ENCODE measurements at places on chromosomes 1 and 21. TPM values are rescaled to one million over a fixed set of nuclear protein-coding genes. Genes with fewer than 3 reads are reported as not detected.

C1QA gene
- 935 TPM for total RNA-seq

RNU1-4 gene
- 6,803 TPM for total RNA-seq

PRRX1 gene
- 30.1 TPM for total RNA-seq

MYCL gene
- total RNA-seq, result 3.9 TPM

NLRP3 gene
- total RNA-seq, result 3.5 TPM

SLAMF9 gene
- total RNA-seq, result not detected

AADACL4 gene
- total RNA-seq, result not detected

SDHC gene
- 167 TPM for total RNA-seq

MMEL1 gene
- total RNA-seq, result 7.6 TPM

MNDA gene
- total RNA-seq, result 84.3 TPM

ATP1A4 gene
- 1.1 TPM for total RNA-seq

DCST1 gene
- total RNA-seq, result not detected

DNA sequence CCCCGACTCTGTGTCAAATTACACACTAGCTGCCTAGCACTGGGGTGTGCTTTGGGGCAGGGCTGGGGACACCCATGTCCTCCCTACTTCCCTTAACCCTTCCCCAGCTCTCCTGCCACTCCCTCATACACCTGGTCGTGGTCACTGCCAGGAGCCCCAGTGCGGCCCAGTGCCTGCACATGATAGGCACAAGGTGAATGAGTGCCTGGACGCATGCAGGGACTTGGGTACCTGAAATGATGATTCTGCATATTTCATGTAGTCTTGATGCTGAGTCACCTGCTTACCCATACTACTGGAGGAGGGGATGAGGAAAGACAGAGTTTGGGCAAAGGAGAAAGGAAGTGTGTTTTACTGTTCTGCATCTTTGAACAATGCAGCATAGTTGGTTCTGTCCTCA is 1.5 kb upstream of the VANGL2 start:
- no peak overlapping the region for H3K4me3 ChIP-seq
- H3K27me3 ChIP-seq, result peaks cover 21% of the 10 kb centered on the region
- no peaks in the 10 kb centered on the region for H3K36me3 ChIP-seq
- no peak overlapping the region for H3K27ac ChIP-seq

- peaks cover 28% of the 10 kb centered on the region for H3K36me3 ChIP-seq
- no peak overlapping the region for H3K27ac ChIP-seq
- DNase-seq, result no peak
- H3K4me1 ChIP-seq, result peaks cover 6% of the 10 kb centered on the region
Measured at GRCh38 chr1:77824079-77824478, 44.6 kb downstream of the MIGA1 start.

- H3K4me3 ChIP-seq, result no peak overlapping the region
- H3K27me3 ChIP-seq, result no peaks in the 10 kb centered on the region
- H3K36me3 ChIP-seq, result no peaks in the 10 kb centered on the region
- DNase-seq, result no peak
- H3K4me1 ChIP-seq, result no peaks in the 10 kb centered on the region
- no peak overlapping the region for H3K27ac ChIP-seq
Measured at GRCh38 chr1:47894410-47895278, 102.5 kb downstream of the TRABD2B start.

GRCh38 chr1:88523854-88524528 is 160.1 kb upstream of the PKN2 start:
- H3K4me1 ChIP-seq, result no peaks in the 10 kb centered on the region
- H3K36me3 ChIP-seq, result no peaks in the 10 kb centered on the region
- no peak overlapping the region for H3K27ac ChIP-seq
- H3K4me3 ChIP-seq, result no peak overlapping the region

DNA sequence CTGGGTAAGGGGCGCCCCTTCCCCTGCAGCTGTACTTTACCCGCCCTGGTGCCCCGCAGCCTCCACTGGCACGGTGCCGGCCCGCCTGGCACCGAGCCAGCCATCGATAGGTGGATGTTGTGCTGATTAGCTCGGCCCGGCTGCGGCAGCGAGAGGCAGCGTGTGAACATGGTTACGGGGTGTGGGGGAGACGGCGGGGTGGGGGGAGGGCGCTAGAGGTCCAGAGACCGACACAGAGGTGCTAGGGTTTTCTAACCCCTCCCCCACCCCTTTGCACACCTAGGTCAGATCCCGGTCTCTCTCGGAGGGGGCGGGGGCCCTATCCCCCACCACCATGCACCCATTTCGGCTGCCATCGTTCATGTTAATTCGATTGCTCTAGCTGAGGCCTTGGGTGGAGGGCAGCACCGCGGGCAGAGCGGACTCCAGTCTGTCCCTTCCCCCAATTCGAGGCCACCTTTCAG is 6.7 kb downstream of the EFNA4 start:
- peaks cover 7% of the 10 kb centered on the region for H3K36me3 ChIP-seq
- peak overlapping the region; percentile 55 for H3K4me3 ChIP-seq
- no peak for DNase-seq
- H3K27ac ChIP-seq, result no peak overlapping the region
- peaks cover 20% of the 10 kb centered on the region for H3K4me1 ChIP-seq
- H3K27me3 ChIP-seq, result no peaks in the 10 kb centered on the region

DNA sequence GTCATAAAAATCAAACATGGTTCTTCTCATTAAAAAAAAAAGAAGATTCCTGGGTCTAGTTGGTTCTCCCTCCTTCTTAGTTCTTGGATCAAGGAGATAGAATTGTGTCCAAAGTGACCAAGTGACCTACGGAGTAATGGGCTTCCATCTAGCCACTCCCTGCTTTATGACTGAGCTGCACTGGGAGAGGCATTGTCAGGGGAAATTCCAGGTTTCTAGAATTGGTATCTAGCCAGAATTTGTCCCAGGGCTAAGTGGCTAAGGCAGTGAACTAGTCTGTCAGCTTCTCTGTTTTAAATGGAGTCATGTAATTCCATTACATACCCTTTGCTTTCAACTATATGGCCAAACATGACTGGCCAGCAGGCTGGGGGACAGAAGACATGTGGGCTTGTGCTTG is 40.1 kb upstream of the ERG start:
- H3K27me3 ChIP-seq, result no peaks in the 10 kb centered on the region
- no peaks in the 10 kb centered on the region for H3K36me3 ChIP-seq
- no peak overlapping the region for H3K4me3 ChIP-seq
- H3K27ac ChIP-seq, result no peak overlapping the region
- DNase-seq, result no peak

- H3K4me1 ChIP-seq, result no peaks in the 10 kb centered on the region
- no peak for DNase-seq
- H3K36me3 ChIP-seq, result no peaks in the 10 kb centered on the region
- H3K27me3 ChIP-seq, result no peaks in the 10 kb centered on the region
- no peak overlapping the region for H3K27ac ChIP-seq
- H3K4me3 ChIP-seq, result no peak overlapping the region
Measured at GRCh38 chr1:56866656-56867055, 12.1 kb downstream of the C8A start.

- peaks cover 51% of the 10 kb centered on the region for H3K4me1 ChIP-seq
- H3K36me3 ChIP-seq, result peaks cover 32% of the 10 kb centered on the region
- no peak overlapping the region for H3K27ac ChIP-seq
- no peak for DNase-seq
Measured at GRCh38 chr21:32452641-32453040, 40.1 kb downstream of the EVA1C start.

GRCh38 chr1:236830116-236830515 is 35.0 kb downstream of the MTR start:
- H3K36me3 ChIP-seq, result peaks cover 96% of the 10 kb centered on the region
- H3K27ac ChIP-seq, result no peak overlapping the region
- no peak for DNase-seq
- no peaks in the 10 kb centered on the region for H3K4me1 ChIP-seq
- no peak overlapping the region for H3K4me3 ChIP-seq

DNA sequence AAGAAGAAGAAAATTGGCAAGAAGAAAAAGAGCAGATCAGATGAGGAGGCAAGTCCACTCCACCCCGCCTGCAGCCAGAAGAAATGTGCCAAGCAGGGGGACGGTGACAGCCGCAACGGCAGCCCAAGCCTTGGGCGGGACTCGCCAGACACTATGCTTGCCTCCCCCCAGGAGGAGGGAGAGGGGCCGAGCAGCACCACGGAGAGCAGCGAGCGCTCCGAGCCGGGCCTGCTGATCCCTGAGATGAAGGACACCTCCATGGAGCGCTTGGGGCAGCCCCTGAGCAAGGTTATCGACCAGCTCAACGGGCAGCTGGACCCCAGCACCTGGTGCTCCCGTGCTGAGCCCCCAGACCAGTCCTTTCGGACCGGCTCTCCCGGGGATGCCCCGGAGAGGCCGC is 9.0 kb upstream of the SLC25A34 start:
- no peaks in the 10 kb centered on the region for H3K27me3 ChIP-seq
- H3K4me3 ChIP-seq, result no peak overlapping the region
- H3K36me3 ChIP-seq, result peaks cover 95% of the 10 kb centered on the region
- no peak overlapping the region for H3K27ac ChIP-seq
- no peak for DNase-seq

DNA sequence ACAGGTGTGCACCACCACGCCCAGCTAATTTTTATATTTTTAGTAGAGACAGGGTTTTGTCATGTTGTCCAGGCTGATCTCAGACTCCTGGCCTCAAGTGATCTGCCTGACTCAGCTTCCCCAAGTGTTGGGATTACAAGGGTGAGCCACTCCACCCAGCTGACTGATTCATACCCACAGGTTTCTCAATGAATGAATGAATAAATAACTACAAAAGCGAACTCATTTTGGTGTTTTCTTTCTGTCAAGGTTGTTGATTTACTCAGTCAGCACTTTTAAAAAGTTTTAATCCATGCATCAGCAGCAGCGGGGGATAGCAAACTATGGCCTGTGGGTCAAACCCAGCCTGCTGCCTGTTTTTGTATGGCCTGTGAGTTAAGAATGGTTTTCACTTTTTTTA is 217.5 kb downstream of the FAF1 start:
- H3K27me3 ChIP-seq, result no peaks in the 10 kb centered on the region
- no peak overlapping the region for H3K27ac ChIP-seq
- H3K4me3 ChIP-seq, result no peak overlapping the region
- no peaks in the 10 kb centered on the region for H3K4me1 ChIP-seq
- no peak for DNase-seq

GRCh38 chr1:149888999-149889289 is 10.4 kb upstream of the BOLA1 start:
- peak overlapping the region; percentile 99 for H3K27ac ChIP-seq
- no peaks in the 10 kb centered on the region for H3K27me3 ChIP-seq
- H3K4me3 ChIP-seq, result peak overlapping the region; percentile 70
- H3K36me3 ChIP-seq, result no peaks in the 10 kb centered on the region

DNA sequence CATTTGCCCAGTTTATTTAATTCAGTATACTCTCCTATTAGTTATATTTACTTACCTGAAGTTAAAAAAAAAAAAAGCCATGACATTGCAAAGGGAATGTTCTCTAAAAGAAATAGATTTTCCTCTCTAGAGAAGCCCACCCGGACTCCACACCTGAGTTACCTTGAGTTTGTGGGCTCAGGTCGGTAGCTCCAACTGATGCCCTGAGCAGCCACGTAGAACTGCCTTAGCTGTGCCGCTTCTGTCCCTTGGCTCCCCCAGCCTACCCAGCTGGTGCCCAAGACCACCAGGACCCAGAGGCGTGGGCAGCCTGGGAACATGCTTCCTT is 250 bp downstream of the F5 start:
- H3K4me1 ChIP-seq, result peaks cover 14% of the 10 kb centered on the region
- DNase-seq, result no peak
- H3K36me3 ChIP-seq, result no peaks in the 10 kb centered on the region
- H3K27ac ChIP-seq, result no peak overlapping the region
- no peaks in the 10 kb centered on the region for H3K27me3 ChIP-seq

DNA sequence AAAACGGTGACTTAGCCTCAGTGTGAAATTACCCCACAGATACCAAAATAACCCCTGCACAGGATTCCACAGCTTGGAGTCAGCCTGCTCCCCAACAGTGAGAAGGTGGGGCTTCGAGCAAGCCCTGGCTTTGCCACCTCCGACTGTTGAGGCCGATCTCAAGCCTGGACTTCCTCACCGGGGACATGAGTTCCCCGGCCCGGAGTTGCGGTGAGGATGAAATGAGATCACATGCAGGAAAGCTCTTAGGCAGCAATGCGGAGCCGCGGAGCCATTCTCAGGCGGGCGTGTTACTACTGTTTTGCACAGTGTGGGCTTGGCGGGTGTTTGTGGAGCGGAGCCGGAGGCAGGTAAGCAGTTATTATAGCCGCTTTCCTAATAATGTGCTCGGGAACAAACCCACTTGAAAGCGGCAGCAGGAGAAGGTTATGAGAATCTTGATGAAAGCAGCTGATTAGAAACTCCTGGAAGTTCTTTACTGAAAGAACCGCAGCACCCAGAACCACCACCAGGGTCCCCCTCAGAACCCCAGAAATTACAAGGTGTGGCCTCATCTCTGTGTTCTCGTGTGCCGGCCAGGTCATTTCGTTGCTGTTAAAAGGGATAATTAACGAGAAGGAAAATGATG is 3.9 kb upstream of the CLSTN1 start:
- no peaks in the 10 kb centered on the region for H3K27me3 ChIP-seq
- peaks cover 21% of the 10 kb centered on the region for H3K4me1 ChIP-seq
- H3K27ac ChIP-seq, result no peak overlapping the region
- no peak for DNase-seq
- H3K4me3 ChIP-seq, result no peak overlapping the region

DNA sequence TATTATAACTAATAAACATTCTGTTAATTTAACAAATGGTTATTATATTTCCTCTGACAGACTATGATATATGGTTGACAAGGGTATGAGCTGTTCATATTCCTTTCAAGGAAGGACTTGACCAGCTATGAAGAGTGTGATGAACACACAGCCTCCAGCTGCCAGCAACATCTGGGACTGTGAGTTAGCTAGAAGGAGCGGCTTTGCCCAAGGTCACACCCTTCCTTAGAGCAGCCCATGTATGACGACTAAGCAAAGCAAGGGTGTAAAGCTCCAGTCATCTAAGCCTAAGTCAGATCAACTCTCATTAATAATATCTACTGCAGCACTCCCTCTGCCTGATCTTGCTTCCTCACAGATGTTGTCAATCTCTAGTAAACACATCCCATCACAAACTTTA is 355.4 kb downstream of the PLPP3 start:
- DNase-seq, result no peak
- no peaks in the 10 kb centered on the region for H3K36me3 ChIP-seq
- H3K27me3 ChIP-seq, result no peaks in the 10 kb centered on the region
- H3K4me3 ChIP-seq, result no peak overlapping the region
- no peak overlapping the region for H3K27ac ChIP-seq
